ENCODE measurements at places on chromosomes 1 and 21.

DNA sequence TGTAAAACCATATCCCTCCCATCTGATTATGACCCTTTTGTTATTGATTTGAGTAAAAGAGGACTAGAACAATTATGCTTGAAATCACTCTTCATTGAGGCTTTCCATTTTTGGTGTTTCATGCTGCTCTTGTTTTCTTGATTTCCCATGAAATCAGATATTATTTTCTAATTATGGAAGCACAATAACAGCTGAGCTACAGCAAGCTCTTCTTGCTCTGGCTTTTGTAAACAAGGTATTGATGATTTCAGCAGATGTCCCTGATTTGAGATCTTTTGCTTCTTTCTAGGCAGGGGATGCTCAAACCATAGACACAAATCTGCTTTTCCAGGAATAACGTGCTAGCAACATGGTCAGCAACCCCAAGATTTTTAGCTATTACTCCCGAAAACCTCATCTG lies 607.8 kb downstream of the NCAM2 start:
- DNase-seq, result no peak

DNA sequence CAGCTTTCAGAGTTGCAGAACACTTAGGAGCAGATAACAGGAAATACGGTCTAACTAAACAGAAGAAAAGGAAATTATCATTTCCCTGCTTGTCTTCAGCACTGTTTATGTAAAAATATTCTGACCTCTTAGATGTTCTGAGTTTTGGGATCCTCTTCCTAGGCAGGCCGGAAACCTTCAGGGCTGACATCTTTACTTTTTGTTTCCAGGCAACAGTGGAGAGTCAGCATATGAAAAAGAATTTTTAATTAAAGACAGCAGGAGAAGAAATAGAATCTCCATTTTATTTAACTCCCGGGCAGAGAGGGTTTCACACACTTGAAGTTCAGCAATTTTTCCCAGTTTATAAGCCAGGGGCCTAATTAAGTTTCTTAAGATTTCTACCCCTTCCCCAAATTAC lies 5.1 kb upstream of the RIPPLY3 start:
- no peak for DNase-seq

GRCh38 chr1:226185141-226186036 lies 1.2 kb downstream of the ACBD3 start:
- no peak for DNase-seq

DNA sequence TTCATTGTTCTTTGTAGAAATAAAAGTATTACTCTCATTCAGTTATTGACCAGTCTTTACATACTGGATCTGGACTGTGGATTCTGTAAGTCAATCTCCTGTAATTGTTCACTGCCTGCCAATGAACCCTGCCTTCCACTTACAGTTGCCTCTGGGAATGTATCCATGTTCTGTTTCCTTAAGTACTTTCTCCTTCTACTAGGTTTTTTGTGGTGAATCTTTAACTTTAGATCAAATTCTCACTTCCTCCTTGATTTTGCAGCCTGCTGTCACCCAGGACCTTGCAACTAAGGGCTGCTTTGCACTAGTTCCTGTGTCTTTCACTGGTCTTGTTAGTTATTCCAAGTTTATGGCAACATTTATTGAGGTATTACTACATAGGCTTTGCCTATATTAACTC lies 28.2 kb upstream of the ANKRD13C start:
- no peak for DNase-seq

DNA sequence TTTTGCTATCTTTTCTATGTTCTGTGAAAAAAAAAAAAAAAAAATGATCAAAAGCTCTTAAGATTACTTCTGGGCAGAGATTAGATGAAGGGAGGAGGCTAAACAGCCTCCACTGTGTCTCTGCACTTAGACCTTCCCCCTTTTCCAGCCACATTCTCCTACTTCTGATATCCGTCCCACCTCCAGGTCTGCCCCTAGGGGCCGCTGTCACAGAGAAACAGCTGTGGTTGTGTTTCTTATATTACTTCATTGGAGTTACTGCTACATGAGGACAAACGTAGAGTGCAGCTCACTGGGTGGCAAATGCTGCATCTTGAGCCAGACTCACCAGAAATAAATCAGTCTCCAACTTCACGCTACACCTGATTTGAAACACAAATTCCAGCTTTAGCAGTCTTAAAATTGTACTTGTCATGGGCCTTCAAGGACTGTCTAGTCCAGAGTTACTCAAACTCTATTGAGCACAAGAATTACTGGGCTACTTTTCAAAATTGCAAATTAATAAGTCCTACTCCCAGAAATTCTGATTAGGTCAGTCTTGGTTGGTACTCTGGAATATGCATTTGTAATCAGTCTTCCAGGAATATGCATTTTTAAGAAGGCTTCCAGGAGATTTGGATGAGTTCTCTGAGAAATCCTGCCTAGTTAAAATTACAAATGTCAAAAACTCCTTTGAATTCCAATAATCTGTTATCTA lies 125.2 kb upstream of the PTBP2 start:
- DNase-seq, result no peak

- DNase-seq, result no peak
Measured at GRCh38 chr1:40849801-40850592, 12.2 kb downstream of the CITED4 start.

DNA sequence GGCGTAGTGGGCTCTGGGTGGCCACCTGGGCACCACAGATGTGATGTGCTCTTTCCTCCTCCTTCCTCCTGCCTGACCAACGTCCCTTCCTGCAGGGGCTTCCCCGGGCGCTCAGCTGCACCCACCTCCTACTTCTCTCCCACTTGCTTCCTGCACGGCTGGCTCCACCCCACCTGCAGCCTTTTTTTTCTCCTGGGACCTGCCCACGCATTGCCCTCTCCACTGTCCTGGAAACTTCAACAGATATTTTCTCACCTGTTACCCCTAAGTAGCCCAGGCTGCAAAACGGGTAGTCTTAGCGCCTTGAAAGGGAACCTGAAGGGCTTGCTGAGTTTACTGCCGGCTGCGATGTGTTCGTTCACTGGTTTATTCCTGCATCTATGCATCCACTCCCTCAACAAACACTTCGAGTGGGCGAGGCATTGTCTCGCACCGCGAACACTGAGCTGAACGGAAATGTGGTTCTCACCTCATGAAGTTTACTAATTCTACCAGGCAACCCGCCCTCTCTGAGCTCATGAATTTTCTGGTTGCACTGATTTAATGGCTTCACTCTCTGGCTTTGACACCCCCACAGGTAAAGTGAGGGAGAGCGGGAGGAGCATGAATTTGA lies 23.6 kb downstream of the ZBTB18 start:
- DNase-seq, result no peak

- no peak for DNase-seq
Measured at GRCh38 chr1:62177621-62178020, 17.0 kb upstream of the L1TD1 start.

DNA sequence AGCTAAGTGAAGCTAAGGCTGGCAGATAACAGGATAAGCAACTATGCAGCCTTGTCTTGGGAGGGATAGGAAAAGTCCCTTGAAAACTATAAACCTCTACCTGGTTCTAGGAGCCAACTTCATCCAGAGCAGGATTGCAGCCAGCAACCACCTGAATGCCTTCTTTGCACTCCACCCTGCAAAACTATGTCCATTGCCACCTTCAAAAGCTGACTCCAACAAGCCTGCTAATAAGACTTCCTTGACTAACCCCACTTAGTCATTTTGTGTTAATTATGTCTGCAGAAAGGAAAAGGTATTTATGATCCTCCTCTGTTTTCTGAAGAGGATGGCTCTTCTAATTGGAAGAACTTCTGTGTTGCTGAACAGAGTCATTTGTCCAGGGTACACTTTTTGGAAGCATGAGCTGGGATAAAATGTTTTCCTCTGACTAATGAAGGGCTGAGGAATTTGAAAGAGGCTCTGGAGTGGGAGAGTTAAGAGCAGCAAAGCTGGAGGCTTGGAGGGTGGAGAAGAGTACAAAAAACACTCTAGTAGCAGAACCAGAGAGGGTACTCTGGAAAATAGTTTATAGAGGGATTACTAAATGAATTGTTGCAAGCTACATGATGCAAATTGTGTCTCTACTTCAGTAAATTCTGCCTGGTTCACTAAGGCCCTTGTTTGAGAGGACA lies 9.6 kb upstream of the RIMKLA start:
- DNase-seq, result no peak

- DNase-seq, result no peak
Measured at GRCh38 chr1:11568687-11569086, 85.5 kb downstream of the FBXO2 start.

DNA sequence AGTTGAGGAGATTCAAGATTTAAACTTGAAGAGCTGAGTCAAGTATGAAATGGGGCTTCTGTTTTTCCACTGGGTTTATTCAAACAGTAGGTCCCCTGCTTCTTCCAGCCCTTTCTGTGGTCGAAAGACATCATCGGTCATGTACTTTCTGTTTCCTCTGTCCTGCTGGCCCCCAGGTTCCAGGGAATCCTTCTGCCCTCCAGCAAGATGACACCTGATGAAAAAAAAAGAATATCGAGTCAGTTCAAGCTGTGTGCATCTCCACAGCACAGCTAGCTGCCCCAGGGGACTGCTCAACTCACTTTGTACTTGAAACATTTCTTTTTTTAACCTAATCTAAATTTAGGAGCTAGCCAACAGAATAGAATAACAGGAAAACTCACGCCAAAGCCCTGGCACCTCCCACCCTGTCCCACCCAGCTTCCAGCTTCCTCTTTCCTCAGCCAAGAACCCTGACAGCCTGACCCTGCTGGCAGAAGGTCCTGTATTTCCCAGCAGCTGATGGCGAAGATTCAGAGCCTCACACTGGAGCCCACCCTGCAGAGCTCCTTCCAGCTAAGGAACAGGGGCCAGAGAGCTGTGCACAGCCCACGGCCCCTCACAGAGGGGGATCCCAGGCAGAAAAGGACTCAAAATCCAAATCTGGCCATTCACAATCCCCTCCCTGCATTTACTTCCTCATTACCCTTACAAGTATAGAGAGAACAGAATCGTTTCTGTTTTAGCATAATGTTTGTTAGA lies 176.5 kb downstream of the PSMG1 start:
- no peak for DNase-seq

DNA sequence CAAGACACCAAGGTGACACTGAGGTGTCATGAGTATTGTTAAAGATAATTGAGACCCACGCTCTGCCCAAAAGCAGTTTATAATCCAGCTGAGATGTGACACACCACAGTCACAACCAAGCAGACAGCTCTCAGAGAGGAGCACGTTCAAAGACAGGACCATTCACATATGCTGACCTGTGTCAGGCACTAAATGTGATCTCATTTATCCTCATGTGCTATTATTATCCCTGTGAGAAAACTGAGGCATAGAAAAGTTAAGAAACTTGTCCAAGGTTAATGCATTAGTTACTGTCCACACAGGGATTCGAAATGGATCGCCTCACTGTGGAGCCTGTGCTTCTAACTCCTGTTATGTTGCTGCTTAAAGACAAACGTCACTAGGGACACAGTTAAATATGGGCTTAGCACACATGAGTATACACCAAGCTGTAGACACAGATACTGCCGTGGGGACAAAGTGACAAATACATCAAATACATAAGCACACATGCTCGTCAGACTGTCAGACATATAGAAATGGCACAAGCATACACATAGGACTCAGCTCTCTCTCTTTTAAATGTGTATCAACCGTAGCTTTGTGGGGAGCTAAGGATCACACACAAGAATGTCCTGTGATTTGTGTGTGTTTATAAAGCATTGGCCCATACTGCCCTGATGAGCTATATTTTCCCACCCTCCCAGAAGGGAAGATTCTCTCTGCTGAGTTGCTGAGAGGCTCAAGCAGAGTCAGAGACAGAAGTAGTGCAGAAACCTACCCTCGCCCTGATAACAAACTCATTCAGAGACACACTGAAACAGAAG lies 3.5 kb upstream of the IGSF8 start:
- no peak for DNase-seq

DNA sequence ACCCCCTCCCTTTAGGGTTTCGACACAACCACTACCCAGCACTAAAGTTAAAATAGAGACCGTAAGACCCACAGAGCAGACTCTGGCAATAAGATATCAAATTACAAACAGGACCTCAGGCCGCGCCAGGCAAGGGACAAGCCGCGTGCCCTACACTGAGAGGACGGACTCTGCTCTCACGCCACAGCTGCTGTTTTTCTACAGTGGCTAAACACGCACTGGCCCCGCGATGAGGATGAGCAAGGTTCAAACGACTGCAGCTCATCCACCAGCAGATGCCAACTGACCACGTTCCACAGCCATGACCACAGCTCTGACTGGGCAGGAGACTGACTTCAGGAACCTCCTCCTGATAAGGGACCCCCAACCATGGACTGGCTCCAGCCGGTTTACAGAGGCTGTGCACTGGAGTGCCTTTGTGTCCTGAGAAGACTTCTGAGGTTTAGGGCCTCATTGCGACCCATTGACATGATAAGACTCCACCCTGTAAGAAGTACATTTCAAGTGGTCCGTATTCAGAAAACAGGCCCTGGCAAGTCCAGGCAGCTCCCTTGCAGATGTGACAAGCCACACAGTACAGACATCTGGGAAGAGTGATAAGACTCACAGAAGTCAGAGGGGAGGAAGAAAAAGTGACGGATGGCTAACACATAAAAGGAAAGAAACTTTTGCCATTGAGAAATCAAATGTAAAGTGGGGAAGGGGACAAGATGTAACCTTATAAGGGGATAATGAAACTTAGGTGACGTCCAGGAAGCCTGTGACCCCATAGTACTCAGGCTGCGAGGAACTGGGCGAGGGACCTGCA lies 1.5 kb upstream of the KRTAP10-6 start:
- no peak for DNase-seq

DNA sequence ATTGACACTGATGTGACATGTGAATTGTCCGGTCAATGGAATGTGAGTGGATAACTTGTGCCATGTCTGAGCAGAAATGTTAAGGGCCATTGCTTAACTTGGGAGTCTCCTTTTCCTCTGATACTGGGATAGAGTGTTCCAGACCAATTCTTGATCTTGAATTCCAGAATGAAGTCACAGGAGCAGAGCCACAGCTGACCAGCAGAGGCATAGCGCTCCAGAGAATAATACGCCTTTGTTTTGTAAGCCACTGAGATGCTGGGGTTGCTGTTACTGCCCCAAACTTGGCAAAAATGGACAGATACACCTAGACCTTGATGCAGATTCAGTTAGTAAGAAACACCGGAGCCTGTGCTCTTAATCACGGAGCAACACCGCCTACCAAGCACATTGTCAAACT lies 6.3 kb downstream of the KCNJ6 start:
- no peak for DNase-seq

GRCh38 chr1:111989531-111990025 lies at the start of gene KCND3:
Gene KCND3, minus strand, starts transcription at chr1:111989668.
- no peak for DNase-seq

- no peak for DNase-seq
Measured at GRCh38 chr1:178926046-178926445, 55.2 kb upstream of the ANGPTL1 start.

- no peak for DNase-seq
Measured at GRCh38 chr1:14977338-14977931, 176.1 kb upstream of the TMEM51 start.

GRCh38 chr1:109721042-109721441 lies 9.0 kb downstream of the GSTM5 start:
- no peak for DNase-seq

GRCh38 chr1:15405106-15405850 lies 4.4 kb upstream of the EFHD2 start:
- DNase-seq, result no peak
